Kidney (tissue), 22 donors: ENCODE measurements at places on chromosomes 5 and 9. TPM values are rescaled to one million over a fixed set of nuclear protein-coding genes. Genes with fewer than 3 reads are reported as not detected.

GPR107 gene
- 45.6 TPM for total RNA-seq

SHC3 gene
- 1.5 TPM for total RNA-seq

ZBTB34 gene
- total RNA-seq = 12.5 TPM

HMMR gene
- total RNA-seq = 0.91 TPM

HSPB3 gene
- total RNA-seq = not detected

FBLL1 gene
- 0.47 TPM for total RNA-seq

SLC46A2 gene
- 0.66 TPM for total RNA-seq

CCDC192 gene
- not detected for total RNA-seq

PTBP3 gene
- 86.6 TPM for total RNA-seq

DAB2IP gene
- total RNA-seq = 105 TPM

KIF20A gene
- total RNA-seq = 0.63 TPM
